Activated CD8-positive, alpha-beta memory T cell treated with anti-CD3 and anti-CD28 coated beads for 36 hours (primary cell): ENCODE measurements at places on chromosomes 2 and 18. TPM values are rescaled to one million over a fixed set of nuclear protein-coding genes. Genes with fewer than 3 reads are reported as not detected.

The GULP1 gene
- total RNA-seq = not detected

The GLB1L gene
- 3.8 TPM for total RNA-seq

The IL1R2 gene
- total RNA-seq = 0.80 TPM

The ZC3H15 gene
- total RNA-seq = 105 TPM

The LYPD6B gene
- not detected for total RNA-seq

The IMMT gene
- 153 TPM for total RNA-seq

The EGR4 gene
- total RNA-seq = 0.48 TPM

The TNFRSF11A gene
- total RNA-seq = 1.6 TPM

The RFX8 gene
- not detected for total RNA-seq

The ASXL3 gene
- total RNA-seq = not detected

The UGT1A7 gene
- not detected for total RNA-seq

The HOXD8 gene
- not detected for total RNA-seq

The MOGAT1 gene
- total RNA-seq = not detected

The SPATA3 gene
- 0.44 TPM for total RNA-seq

The WDR75 gene
- total RNA-seq = 107 TPM

The GRP gene
- total RNA-seq = not detected

The TRIB2 gene
- 3.8 TPM for total RNA-seq

The PLGLB1 gene
- total RNA-seq = 2.0 TPM

The RESP18 gene
- not detected for total RNA-seq

The C2orf80 gene
- not detected for total RNA-seq

The NFU1 gene
- 40.7 TPM for total RNA-seq

The CHST10 gene
- total RNA-seq = 14.1 TPM

The DNER gene
- not detected for total RNA-seq

The ACKR3 gene
- 0.86 TPM for total RNA-seq

The MC5R gene
- total RNA-seq = not detected

The ARMC9 gene
- total RNA-seq = 5.7 TPM

The CCDC93 gene
- 31.7 TPM for total RNA-seq

The COX5B gene
- total RNA-seq = 210 TPM

The MDH1B gene
- total RNA-seq = 0.65 TPM

The LYG1 gene
- total RNA-seq = 0.86 TPM

The EVX2 gene
- total RNA-seq = not detected

The PID1 gene
- not detected for total RNA-seq

The NR4A2 gene
- 35.3 TPM for total RNA-seq

The ACMSD gene
- not detected for total RNA-seq

The ARHGEF4 gene
- 0.80 TPM for total RNA-seq

The LRP1B gene
- not detected for total RNA-seq

The ARHGAP25 gene
- 64.0 TPM for total RNA-seq

The CYS1 gene
- 0.15 TPM for total RNA-seq
